ENCODE measurements at places on chromosomes 2 and 18.

GRCh38 chr2:222544661-222545060 is 111.2 kb downstream of the FARSB start:
- no peak for DNase-seq

DNA sequence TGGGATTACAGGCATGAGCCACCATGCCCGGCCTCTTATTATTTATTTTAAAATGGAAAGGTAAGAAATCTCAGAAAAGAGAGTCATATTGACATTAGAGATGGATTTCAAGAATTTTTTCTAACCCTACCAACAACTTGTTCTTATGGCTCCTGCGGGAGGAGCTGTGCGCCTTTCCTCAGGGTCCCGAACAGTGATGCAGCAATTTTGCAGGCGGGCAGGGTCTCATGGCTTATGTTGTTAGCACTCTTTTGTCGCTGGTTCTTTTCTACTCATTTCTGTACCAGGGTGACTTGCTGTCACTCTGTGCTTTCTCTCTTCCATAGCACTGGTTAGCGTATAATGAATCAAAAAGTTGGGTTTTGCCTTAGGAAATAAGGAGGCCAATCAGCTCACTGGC is 148.8 kb upstream of the DLGAP1 start:
- no peak for DNase-seq

GRCh38 chr2:601387-601698 is 75.9 kb downstream of the TMEM18 start:
- DNase-seq: no peak

DNA sequence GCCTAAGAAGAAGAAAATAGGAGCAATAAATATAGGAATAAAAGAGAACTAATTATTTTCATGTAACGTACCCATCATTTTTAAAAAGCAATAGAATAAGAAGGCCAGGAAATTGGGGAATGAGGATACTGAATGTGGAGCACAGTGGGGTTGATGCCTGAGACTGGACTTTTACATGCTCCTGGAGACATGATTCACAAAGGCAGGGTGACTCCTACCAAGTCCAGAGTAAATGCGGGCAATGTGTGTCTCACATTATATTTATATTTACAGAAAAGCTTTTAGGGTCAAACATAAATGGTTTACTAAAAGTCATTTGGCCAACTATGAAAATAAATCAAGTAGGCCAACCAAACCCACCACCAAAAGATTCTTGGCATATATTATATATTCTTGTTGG is 87.9 kb upstream of the COL5A2 start:
- no peak for DNase-seq

- no peak for DNase-seq
Observed at GRCh38 chr2:74373221-74373676, 6.9 kb downstream of the DCTN1 start.

DNA sequence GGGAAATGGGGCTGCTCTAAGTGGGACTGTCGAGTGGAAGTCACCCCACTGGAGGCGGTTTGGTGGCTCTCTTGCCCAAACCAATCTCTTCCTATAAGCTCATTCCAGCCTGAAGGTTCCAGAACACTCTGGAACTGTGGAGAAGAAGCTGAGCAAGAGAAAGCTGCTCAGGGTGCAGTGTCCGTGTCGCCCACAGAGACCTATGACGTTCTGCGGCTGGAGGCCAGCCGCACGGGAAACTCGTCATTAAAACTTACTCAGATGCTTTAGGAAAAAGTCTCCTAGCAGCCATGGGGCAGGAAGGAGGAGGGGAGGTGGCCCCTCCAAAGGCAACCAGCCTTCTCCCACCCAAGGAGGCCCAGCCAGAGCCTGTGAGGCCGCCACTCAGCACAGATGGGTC is 41.7 kb downstream of the ADCY3 start:
- no peak for DNase-seq

GRCh38 chr2:230676546-230676945 is 36.1 kb upstream of the CAB39 start:
- no peak for DNase-seq

GRCh38 chr18:59182673-59183072 is 37.3 kb upstream of the GRP start:
- no peak for DNase-seq

GRCh38 chr2:75424936-75425619 is 135.7 kb downstream of the EVA1A start:
- no peak for DNase-seq

DNA sequence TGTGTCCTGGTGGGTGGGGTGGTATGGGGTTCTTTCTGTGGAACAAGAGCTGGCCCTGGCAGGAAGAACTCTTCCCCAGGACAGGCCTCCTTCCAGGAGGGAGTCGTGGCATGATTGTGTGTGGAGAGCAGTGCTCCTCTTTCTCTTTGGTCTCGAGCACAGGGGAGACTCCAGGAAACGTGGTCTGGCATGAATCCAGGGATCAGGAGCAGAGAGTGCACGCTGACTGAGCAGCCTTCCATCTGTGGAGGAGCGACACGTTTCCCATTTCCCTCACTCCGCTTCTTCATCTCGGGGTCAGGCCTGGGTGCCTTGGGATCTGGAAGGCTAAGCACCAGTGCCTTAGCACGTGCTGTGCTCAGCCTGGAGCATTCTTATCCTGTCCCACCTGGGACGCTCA is 132.0 kb upstream of the HDAC4 start:
- DNase-seq: no peak

DNA sequence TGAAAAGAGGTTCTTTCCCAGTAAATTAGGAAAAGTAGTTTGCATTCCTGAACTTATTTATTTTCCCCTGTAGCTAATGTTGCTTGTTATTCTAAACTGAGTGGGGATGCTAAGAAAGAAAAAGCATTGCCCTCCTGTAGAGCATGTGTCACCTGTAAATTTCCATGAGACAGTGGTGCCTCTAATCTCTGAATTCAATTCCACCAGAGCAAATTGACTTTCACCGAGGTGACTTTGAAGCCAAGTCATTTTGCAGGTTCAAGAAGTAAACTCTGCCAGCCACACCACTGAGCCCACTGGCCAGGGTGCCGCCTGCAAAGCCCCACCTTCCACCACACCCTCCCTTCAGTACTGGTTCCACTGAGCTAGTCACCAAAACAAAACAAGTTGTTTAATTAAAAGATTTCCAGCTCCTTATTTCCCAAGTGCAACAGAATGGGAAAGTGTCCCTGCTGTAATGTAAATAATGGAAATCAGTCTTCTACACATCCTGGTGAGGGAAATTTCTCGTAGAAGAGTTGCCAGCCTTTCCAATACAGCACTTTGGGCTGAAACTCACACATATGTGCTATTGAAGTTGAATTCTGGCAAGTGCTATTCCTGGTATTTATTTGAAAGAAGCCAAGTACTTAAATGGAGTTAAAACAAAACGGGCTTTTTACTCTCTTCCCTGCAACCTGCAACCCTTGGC is 254.8 kb downstream of the RNF152 start:
- DNase-seq: no peak

All from AG09309 (cell line).